NCI-H526 (cell line): ENCODE measurements at places on chromosomes 1 and 21.

DNA sequence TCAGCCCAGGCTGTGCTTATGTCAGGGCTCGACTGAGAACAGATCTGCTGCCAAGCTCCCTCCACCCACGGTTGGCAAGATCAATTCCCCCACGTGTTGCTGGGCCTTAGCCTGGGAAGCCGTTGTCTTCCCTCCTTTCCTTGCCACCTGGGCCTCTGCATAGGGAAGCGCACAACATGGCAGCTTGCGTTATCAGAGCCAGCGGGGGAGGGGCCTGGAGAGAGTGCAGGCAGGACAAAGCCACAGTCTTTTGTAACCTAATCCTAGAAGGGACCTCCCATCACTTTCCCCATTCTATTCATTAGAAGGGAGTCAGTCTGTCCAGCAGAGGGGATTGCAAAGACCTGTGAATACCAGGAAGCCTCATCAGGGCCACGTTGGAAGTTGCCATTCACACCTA lies 17.0 kb upstream of the IGSF21 start:
- peak; percentile 49 for DNase-seq

DNA sequence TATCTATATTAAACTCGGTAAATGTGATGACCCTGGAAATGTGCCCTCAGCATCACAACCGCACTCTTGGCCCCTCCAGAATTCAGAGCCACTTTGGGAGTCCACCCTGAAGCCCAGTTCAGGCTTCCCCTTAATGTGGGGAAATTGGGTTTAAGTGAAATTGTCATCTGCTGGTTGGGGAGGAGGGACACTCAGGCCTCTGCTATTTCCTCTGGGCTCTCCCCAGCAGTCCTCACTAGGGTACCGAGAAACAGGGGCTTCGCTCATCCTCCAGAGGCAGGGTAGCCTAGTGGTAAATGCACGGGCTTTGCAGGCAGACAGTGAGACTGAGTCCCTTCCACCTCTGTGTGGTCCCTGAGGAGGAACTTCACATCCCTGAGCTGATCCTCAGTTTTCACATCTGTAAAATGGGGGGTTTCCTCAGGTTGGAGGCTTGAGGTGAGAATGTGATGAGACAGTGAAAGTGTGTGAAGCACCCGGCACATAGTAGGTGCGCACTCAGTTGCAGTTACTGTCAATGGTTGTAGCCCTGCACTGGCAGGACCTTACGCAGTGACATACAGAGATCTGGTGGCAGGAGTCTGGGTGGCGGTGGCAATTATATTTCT lies 14.6 kb upstream of the WNT4 start:
- no peak for DNase-seq

GRCh38 chr1:190615818-190616217 lies 138.2 kb upstream of the BRINP3 start:
- DNase-seq: no peak

DNA sequence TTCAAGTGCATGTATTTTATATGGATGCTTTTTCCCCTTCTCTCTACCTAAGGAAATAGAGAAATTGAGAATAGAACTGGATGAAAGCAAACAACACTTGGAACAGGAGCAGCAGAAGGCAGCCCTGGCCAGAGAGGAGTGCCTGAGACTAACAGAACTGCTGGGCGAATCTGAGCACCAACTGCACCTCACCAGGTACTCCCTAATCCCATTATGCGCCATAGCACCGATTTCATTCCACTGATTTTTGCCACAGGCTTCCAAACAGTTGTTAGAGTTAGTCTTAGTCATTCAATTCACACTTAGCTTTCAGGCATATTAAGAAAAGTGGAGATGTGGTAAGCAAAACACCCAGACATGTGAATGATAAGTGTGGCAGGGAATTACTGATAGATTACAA lies 122.8 kb downstream of the SDCCAG8 start:
- DNase-seq: no peak

DNA sequence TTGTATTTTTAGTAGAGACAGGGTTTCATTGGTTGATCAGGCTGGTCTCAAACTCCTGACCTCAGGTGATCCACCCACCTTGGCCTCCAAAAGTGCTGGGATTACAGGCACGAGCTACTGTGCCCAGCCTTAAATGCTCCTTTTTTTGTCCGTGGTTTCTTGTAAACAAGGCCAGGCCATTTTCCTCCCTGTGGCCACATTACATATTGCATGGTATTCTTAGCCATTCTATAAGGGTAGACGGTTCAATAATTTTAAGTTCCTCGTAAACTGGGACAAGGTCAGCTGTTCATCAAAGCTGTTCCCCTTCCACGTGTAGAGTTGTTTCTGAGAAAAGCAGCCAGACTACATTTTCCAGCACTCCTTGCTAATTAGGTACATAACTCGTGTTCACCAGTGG lies 10.3 kb upstream of the LUZP1 start:
- peak; percentile 37 for DNase-seq

DNA sequence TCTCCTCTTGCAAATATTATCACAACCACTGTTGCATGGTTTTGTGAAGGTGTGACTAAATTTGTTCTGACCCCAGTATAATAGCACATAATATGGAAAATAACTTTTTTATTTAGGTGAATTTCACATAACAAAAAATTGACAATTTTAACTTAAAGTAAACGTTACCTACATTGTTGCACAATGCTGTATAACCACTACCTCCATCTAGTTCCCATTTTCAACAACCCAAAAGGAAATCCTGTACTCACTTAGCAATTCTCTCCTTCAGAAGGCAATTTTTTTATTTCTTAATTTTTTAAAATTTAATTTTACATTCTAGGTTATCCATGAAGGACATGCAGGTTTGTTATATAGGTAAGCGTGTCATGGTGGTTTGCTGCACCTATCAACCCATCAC lies 95.2 kb downstream of the KCNJ6 start:
- no peak for DNase-seq

DNA sequence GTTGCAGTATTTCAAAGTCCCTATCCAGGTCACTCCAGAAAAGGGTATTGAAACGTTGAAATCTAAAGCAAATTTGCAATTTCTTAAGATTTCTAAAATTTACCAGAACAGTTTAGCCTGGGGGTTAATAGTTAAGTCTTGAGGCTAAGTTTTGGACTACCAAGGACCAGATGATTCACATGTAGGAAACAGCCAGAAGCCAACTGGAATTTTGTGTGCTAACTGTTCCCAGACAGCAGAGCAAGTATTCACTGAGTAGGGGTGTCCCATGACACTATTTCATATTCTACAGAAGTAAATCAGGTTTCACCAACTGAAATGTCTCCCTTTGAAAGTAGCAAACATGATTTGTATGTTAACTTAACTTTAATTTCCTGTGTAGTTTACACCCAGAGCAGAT lies 11.5 kb upstream of the C1orf105 start:
- DNase-seq: no peak

GRCh38 chr1:89865498-89866382 lies 44.9 kb downstream of the LRRC8D start:
- DNase-seq: peak; percentile 63

DNA sequence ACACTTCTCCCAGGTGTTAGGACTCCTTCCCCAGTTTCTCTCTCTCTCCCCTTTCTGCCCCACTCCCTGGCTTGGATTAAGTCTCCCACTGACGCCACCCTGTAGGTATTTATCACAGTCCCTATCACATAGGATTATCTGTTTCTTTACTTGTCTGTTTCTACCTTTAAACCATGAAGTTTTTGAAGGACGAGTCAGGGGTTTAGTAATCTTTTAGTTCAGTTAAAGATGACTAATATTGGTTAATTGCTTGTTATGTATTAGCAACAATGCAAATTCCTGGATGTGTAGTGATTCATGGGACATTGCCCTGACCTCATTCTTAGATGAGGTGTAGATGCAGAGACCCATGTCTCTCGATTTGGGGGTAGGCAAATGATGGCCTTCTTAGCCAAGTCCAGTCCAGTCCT lies 6.4 kb downstream of the LAMC1 start:
- DNase-seq: no peak

GRCh38 chr1:14476170-14476955 lies 122.1 kb upstream of the KAZN start:
- no peak for DNase-seq
